NCI-H2029 treated with DMSO at 0.1 percent for 48 hours (cell line): ENCODE measurements at places on chromosomes 16 and 17.

DNA sequence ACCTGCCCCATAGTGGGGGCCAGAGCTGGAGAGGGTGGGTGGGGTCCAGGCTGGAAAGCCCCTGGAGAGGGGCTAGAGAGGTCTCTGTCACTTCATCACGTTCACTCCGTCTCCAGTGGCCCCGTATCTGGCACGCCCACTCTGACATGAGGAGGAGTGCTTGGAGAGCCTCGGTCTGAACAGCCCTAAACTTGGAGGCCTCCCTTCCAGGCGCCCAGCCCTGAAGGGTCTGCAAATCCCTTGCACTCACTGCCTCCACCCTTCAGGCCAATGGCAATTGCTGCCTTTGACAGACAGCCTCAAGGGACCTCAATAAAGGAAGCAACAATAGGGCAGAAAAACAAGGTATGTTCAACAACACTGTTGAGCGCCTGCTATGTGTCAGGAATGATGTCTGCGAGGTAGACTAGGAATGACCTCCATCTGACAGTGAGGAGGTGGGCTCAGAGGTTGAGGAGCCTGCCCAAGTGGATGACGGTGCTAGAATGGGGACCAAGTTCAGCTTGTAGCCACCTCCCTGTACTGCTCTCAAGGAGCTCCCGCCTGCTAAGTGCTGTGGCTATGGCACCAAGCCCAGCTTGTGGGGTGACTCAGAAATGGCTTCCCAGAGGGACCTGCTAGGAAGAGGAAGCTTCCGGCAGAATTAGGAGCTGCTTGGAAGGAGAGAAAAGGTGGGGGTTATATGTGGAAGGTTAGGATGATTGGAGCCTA is 2.9 kb upstream of the EPX start:
- DNase-seq = no peak

DNA sequence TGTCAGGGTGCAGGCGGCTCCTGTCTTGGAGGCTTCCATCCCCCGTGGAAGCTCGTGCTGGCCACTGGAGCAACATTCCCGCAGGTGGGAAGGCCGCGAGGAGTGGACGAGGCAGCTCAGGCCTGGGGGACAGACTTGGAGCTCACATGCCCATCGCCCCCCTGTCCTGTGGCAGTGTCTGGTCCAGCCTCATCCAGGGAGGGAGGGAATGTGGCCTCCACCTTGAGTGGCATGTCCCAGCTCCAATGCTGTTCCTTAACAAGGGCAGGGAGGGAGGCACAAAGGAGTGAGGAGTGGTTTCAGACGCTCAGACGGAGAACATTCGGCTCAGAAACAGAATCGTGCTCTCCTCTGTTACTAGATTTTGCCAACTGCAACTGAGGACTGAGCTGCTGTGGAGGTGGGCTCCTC is 159.4 kb upstream of the CHMP6 start:
- no peak for DNase-seq

DNA sequence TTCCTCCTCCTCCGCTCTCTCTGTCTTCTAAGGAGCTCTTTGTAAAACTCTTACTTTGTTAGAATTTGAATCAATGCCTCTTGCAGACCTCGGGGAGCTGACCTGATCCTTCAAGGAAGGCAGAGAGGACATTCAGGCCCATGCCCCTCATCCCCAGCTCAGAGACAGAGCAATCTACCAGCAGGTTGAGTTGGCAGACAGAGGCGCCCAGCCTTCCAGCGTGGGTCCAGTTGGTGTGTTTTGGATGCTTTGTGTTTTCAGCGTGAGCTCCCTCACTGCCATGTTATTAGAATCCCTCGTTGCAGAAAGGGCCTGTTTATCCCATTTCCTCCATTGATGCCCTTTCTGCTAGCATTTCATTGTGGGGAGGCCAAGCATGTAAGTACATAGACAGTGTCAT is 167.1 kb downstream of the CMIP start:
- no peak for DNase-seq

DNA sequence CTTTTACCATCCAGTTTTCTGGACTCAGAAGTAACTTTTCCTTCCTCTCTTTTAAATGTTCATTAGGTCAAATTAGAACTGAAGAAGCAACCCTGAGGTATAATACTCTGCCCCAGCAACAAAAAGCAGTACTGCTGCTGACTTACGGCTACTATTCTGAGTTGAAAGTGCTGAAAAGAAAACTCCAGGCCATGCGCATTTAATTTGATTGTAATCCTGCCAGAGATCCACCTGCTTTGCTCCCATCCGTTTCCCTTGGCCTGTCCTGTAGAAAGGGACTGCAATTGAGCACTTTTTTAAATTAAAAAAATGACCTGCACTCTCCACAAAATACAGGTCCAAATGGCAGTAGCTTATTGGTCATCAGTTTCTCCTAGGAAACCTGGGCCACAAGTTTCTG is 61.6 kb downstream of the PITPNC1 start:
- DNase-seq = no peak

GRCh38 chr17:81885454-81885853 is 5.9 kb downstream of the ALYREF start:
- DNase-seq = no peak
